ENCODE measurements at places on chromosomes 11 and 22.

DNA sequence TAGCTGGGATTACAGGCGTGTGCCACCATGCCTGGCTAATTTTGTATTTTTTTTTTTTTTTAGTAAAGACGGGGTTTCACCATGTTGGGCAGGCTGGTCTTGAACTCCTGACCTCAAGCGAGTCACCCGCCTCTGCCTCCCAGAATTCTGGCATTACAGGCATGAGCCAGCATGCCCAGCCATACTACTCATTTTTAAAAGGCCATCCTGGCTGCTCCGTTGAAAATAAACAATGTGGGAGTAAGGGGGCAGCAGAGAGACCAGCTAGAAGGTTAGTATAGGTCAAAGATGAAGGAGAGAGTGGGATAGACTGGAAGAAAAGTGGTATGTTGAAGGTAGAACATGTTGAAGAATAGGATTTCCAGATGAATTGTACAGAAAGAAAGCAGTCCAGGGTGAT is 17.6 kb upstream of the LIN7C start:
- no peak for DNase-seq

DNA sequence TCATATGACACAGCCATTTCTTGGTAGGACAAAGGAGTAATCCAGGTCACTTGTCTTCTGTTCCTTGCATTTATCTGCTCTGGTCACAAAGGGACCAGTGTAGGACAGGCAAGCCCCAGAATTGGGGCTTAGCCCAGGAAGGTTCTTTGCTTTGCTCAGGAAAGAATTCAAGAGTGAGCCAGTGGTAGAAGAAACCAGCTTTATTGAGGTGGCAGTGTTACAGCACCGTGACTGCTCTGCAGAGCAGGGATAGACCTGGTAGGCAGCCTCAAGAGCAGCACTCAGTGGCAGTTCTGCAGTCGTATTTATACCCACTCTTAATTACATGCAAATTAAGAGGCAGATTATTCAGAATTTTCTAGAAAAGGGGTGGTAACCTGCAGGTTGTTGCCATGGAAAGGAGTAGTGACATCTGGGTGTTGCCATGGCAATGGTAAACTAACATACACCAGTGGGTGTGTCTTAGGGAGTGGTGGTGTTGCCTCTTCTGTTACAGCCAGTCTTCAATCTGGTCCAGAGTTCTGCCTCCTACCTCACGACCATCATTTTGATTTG is 84.9 kb upstream of the RAB1B start:
- DNase-seq = no peak

GRCh38 chr11:116510166-116510565 is 262.6 kb downstream of the BUD13 start:
- DNase-seq = no peak

- no peak for DNase-seq
These were observed 126.1 kb upstream of the SLC5A12 start for GRCh38 chr11:26847977-26848376.

DNA sequence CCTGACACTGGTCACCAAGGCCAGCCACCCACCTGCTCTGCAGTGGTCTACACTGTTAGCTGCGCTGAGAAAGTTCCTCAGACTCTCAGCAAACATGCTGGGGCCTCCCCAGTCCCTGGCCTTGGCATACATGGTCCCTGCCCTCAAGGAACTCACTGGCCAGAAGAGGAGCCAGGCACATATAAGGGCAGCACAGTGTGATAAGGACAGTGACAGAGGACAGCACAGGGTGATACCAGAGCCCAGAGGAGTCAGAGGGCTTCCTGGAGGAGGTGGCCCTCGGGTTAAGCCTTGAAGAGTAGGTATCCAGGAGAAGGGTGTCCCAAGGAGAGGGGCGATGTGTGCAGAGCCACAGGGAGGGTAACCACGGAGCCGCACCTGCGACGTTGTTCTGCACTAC is 624 bp downstream of the ART1 start:
- DNase-seq = no peak

- no peak for DNase-seq
These were observed 27.1 kb upstream of the ACR start for GRCh38 chr22:50710886-50711285.

GRCh38 chr22:37141971-37142370 is 7.7 kb downstream of the IL2RB start:
- no peak for DNase-seq

GRCh38 chr22:29041408-29041807 is 20.2 kb downstream of the C22orf31 start:
- DNase-seq = no peak

- DNase-seq = no peak
These were observed 311.9 kb downstream of the METTL15 start for GRCh38 chr11:28420099-28420498.

DNA sequence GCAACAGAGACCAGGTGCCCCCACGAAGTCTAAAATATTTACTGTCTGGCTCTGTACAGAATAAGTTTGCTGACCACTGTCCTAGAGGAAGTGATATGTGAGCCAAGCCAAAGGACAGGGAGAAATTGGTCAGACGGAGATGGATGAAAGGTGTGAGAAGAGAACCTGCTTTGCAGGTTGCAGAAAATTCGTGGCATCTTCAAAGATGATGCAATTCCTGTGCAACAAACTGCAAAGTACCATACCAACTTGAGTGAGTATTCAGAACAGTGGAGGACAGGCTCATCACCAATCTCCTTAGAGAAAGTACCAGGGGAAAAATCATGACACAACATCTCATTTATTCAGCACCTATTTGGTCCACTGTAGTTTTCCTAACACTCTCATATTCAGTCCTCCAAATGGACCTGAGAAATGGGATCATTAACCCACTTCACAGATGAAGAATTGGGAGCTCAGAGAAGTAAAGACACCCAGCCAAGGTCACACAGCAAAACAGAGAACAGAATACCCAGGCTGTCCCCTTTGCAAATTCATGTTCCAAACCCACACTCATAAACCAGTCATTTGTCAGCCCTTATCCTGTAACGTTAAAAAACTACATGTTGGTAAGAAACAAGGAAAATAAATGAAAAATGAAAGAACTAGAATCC is 536.8 kb downstream of the MIAT start:
- no peak for DNase-seq

DNA sequence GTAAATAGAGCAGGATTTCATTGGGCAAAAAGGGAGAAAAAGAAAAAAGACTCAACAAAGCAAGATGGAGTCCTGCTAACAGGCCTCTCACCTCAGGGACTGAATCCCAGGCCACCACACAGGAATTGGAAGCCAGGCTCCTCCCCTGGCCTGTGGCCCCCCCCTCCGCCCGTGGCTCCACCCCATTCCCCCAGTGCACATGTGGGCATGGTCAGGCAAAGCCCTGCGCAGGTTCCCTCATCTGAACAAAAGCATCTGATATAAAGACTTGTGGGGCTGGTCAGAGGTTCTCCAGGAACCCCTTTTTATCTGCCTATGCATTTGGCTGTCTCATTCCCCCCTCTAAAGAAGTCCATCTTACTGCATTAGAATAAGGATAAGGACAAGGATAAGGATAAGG is 46.0 kb upstream of the PAK1 start:
- no peak for DNase-seq

- no peak for DNase-seq
These were observed 112.3 kb upstream of the GRK3 start for GRCh38 chr22:25452116-25452700.

GRCh38 chr22:45226503-45227186 is 14.0 kb downstream of the KIAA0930 start:
- no peak for DNase-seq

DNA sequence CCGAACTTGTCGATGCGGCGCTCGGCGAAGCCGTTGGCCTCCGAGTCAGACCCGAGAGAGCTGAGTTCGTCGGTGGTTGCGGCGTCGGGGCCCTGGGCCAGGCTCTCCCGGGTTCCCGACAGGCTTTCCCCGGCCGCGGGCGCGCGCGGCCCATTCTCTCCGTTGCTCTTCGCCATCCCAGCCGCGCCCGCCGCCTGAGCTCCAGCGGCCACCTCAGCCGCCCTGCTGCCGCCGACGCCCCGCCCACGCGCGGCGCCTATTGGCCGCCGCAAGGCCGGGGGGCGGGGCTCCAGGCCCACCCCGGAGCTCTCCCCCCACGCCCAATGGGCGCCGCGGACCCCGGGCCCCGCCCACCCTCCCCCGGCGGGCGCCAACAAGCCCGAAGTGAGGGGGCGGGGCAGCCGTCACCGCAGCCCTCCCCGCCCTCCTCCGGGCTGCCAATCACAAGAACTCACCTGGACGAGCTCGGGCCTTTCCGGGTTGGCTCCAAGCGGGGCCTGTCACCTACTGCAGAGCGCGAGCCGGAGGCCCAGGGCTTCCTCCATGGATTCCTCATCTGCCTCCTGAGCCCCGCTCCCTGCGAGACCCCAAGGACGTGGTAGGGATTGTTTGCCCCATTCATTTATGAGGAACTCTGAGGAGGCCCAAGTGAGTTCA is at the start of gene TBC1D10A:
TSS of gene TBC1D10A (minus strand) at position 236 of the 657 bp plus-strand sequence. CDS start at position 176, 60 bp downstream.
- peak; percentile 87 for DNase-seq

GRCh38 chr11:100182350-100182749 is 504.7 kb upstream of the ARHGAP42 start:
- DNase-seq = no peak

GRCh38 chr11:45031912-45032519 is 81.3 kb upstream of the TP53I11 start:
- DNase-seq = no peak
